ENCODE measurements at places on chromosomes 6 and 20. TPM values are rescaled to one million over a fixed set of nuclear protein-coding genes. Genes with fewer than 3 reads are reported as not detected.

- no peak for DNase-seq
These were observed 27.0 kb upstream of the SSTR4 start for GRCh38 chr20:23007886-23008655.

DNA sequence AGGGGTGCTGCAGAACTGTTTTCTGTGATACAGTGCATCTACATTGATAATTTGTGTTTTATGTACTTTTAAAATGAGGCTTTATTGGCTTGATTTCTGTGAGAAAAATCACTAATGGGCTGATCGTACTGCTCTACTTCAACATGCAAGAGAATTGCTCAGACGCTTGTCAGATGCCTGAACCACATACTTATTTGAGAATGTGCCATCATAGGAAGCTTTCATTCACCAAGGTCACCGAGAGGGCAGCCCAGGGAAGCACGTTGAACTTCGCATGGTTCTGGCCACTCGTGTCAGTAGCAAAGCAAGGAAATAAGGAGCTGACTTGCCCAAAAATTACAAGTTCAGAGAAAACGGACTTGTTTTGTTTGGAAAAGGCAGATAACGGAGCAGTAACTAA is 168.5 kb upstream of the AKAP12 start:
- DNase-seq: no peak

DNA sequence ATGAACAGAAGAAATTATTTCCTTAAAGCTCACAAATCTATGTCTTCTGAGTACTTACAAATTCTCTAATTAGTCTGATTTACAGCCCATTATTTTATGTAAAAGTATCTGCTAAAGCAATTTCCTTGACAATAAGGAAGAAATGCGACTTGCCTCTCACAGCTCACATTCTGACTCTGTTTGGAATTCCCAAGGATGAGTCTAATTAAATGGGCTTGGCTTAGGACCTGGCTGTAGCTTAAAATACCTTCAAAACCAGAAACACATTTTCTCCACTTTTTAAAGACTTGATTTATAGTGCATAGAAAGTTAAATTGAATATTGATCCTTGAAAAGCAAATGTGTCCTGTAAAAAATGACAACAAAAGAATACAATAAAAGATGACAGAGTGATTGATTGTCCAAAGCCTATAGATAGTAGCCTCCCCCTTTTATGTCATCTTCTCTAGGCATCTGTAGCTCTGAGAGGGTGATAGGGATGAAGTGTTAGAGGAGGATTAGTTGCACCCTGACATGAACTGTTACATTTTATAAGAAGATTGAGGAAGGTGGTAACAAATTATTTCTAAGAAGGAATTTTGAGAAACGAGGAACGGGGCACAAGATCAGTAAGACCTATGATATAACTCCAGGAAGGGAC is 118.9 kb downstream of the MACROD2 start:
- DNase-seq: no peak

GRCh38 chr6:11830105-11830504 is 51.5 kb upstream of the ADTRP start:
- no peak for DNase-seq

- no peak for DNase-seq
These were observed 26.9 kb upstream of the FOXP4 start for GRCh38 chr6:41519305-41519744.

- DNase-seq: no peak
These were observed 43.3 kb downstream of the TP53INP2 start for GRCh38 chr20:34747479-34747878.

DNA sequence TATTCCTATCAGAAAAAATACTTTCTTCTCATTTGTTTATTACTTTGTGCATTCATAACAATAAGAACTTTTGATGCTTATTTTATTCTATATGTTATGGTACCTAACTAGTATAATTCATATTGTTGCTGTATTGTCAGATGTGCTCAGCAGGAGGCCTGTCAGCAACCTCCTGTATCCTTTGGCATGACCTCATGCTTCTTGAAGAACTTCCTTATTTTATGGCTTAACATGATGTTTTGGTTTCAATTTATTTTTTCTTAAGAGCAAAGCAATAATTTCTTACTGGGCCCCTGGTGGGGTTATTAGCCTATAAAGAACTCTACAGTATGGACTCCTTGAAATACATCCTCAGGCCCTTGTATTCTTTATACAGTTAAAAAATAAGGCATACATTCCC is 17.3 kb downstream of the GGTLC1 start:
- DNase-seq: no peak

Gene ADGRF1
- 52.7 TPM for polyA plus RNA-seq

Gene SLC22A23
- 12.8 TPM for polyA plus RNA-seq
